ENCODE measurements at places on chromosomes 2 and 18.

GRCh38 chr18:58785171-58785805 lies 79.4 kb upstream of the ZNF532 start:
- peak; percentile 95 for DNase-seq

- DNase-seq, result no peak
Observed at GRCh38 chr18:25310045-25310444, 41.9 kb downstream of the ZNF521 start.

DNA sequence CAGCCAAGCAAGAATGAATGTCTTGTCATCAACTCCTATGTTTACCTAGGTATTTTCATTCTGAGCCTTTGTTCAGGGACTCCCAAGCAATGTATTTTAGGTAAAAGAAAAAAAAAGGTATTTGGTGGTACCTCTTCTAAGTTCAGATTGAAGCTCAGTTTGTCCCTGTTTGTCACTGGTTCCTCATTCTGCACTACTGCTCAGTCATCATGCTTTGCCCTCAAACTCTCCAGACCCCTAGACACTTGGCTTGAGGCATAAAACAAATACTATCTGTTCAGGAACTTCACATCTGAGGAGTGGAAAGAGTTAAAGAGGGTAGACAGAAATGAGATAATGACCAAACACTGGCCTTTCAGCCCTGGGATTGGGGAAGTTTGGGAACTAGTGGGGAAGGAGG lies 163.6 kb upstream of the HNRNPA3 start:
- DNase-seq, result no peak

- DNase-seq, result no peak
Observed at GRCh38 chr2:179446476-179447141, 182.0 kb upstream of the SESTD1 start.

DNA sequence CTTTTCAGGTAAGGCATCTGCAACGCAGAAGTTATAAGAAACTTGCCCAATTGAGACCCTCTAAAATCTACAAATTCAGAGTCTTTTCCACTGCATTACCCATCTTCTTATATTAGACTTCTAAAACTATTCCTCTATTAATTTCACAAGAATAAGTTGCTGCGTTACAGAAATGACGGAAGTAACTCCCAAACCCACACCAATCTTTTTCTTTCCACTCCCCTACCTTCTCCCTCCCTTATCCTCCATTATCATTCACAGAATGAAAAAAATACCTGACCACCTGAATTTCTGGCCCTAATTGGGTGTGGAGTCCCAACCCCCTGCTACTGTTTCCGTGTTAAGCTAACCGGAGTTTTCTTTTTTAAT lies 689 bp downstream of the RPRD1A start:
- DNase-seq, result peak; percentile 72

All from osteoblast (primary cell).